ENCODE measurements at places on chromosomes 1 and 21.

- DNase-seq = no peak
Measured at GRCh38 chr1:29900712-29901111, 664.4 kb downstream of the PTPRU start.

DNA sequence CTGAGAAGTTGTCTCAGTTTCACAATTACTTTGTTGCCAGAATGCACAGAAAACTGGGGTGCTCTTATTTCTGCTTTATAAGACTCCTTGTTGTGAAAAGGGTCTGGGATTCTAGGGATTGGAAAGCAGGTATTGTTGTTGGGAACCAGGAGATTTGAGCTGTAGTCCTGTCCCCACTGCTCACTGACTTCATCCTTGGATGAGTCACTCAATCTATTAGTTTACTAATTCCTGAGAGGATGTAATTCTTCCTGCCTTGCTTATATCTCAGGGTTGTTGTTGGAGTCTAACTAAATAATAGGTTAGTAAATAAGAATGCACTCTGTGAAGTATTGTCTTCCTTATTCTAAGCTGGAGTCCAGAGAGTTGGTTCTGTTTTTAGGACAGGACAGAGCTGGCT lies 172.5 kb upstream of the GALNT2 start:
- no peak for DNase-seq

DNA sequence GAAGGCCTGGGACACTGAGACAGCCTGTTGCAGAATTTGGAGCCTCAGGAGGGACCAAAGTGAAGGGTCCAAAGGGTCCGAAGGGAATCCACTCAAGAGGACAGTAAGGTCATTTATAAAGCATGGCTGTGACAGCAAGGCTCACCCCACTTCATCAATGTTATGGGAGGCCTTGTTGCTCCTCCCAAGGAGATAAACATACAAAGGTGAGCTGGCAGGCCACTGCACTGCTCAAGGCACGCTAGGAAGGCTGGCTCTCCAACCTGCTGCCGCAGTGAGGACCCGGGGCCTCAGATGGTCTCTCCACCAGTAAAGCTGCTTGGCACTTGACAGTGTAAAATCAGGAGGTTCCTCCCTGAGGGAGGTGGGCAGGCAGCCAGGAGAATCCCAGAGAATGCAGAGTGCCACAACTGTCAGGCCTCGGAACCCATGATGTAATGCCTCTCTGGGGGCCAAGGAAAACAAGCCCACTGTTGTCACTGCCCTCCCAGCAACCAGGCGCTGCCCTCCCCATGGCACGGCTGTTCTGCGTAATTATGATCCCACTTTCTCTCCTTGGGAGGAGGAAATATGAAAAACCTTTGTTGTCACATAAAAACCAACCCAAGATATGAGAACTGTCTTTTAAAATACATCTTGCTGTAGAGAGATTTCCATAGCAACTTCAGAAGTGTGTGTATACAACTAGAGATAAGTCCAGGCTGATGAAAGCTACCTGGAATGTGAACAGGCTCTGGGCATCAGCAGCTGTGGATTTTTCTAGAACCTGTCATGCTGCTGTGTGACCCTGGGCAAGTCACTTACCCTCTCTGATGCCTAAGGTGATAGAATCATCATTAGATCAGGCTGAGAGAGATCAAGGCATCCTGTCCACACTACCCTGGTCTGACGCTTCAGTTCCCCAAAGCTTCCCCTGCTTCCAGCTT lies 102.5 kb downstream of the KCNN3 start:
- DNase-seq = no peak

- DNase-seq = no peak
Measured at GRCh38 chr21:42452401-42453223, 43.4 kb downstream of the RSPH1 start.

DNA sequence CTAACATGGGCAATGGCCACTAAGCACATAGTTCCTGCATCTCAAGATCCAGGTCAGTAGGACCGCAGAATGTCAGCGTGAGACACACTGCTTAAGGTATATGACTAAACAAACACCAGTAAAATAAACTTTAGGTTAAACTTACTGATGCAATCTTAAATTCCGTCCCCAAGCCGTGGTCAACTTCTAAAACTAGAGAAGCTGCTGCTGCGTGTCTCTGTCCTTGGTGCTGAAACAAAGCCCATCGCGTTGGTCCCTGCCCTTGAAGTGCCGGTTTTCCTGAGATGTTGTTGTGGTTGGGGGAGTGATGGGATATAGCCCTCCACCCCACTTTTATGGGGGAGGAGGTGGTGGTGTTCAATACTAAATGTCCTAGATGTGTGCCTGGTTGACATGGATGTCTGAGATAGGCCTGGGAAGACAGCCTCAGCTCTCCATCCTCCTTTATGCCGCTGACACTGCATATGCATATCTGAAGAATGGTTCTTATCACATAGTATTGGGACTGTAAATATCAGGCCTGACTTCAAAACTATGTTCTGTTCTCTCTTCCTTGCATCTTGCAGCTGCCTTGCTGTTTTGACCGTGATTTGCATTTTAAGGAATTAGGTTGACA lies 72.0 kb upstream of the KCNA3 start:
- DNase-seq = no peak

DNA sequence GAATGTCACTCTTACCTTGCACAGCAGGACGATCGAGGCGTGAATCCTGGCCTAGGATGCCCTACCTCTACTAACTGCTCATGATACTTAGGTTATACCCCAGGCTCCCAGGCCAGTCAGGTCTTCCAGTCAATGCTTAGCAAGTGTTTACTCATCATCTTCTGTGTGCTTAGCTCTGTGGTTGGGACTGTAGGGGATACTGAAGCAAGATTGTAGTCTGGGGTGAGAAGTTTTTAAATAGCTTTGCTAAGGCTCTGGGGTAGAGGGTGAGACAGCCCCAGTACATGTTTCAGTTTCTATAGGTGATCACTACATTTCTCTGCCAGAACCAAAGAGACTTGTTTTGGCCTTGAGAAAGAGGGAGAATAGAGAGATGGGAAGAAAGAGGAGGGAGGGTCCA lies 250.8 kb upstream of the KIAA0040 start:
- DNase-seq = no peak

GRCh38 chr1:231750818-231751362 lies 124.3 kb downstream of the DISC1 start:
- DNase-seq = no peak

Measured in GF-D8 (cell line).